ENCODE measurements at places on chromosomes 4 and X. TPM values are rescaled to one million over a fixed set of nuclear protein-coding genes. Genes with fewer than 3 reads are reported as not detected.
A peak's percentile ranks its signal among the peaks of the same experiment; 100 is the strongest.

DNA sequence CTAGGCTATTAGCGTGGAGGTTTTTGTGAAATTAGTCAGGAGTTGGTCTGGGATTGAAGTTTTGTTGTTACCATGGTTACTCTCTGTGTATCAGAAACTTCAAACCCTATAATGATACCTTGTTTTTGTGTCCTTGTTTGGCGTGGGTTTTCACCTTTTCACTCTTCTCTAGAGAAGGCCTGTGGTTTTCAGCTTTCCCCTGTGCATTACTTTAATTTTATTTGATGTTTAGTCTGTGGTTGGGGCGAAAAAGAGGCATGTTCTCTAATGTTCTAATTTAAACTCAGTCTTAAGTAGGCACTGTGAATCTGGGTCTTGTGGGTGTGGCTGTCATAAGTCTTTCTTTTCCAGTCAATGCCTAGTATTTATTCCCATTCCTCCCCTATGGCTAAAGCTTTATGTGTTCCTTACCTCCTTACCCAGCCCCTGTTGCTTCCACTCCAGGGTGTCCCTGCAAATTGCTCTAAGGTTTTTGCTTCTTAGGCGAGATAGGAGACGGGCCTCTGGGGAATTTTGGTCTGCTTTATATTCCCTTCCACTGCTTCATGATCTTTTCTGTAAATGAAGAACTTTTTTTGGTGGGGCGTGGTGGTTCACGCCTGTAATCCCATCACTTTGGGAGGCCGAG is 326.3 kb upstream of the ZCCHC13 start:
- no peaks in the 10 kb centered on the region for H3K27me3 ChIP-seq
- H3K4me3 ChIP-seq: no peak overlapping the region
- no peak for DNase-seq
- no peaks in the 10 kb centered on the region for H3K36me3 ChIP-seq
- H3K27ac ChIP-seq: no peak overlapping the region

DNA sequence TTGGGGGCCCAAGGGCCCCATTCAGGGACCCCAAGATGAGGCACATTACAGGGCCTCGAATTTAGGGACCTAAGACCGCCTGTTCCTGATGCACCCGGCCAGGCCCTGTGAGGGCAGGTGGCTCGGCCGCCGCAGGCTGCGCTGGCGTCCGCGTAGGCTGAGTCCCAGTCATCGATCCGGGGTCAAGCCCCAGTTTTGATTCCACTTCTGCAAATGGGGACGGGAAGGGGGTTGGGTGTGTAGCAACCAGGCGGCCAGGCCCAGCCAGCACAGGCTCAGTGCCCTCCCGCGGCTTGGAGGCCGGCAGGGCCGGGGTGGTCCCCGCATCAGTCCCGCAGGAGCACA is 327 bp downstream of the PNPLA4 start:
- H3K4me3 ChIP-seq: peak overlapping the region; percentile 73
- H3K27me3 ChIP-seq: no peaks in the 10 kb centered on the region
- no peak for DNase-seq
- peaks cover 12% of the 10 kb centered on the region for H3K4me1 ChIP-seq

DNA sequence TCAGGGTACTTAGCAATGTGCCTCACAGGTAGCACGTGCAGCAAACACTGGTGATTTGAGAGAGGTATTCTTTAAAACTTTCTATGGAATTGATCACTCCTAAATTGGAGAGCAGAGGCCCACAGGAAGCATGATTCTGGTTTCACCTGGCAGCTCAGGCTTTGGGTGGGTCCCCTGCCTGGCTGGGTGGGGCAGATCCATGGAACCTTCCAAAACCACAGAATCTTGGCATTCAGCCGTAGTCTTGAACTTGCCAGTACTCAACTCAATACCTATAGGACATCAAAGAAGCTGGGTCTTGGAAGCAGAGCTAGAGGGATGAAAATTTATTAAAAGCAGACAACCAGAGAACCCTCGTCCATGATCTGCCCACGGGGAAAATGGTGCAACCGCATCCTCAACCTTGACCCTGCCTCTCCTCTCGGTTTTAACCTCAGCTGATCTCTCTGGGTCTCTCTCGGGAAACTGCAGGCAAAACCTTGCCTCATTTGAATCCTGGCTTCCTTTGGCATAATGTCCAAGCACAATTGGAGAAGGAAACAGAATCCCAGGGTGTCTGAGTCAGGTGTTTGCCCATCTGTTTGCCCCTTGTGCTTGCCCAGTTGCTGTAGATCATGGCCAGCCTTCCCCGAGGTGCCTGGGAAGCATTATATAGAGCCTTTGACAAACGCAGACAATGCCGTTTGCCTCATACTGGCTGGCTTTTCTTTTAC is 22.9 kb downstream of the OTOP1 start:
- H3K36me3 ChIP-seq: no peaks in the 10 kb centered on the region
- H3K27me3 ChIP-seq: peaks cover 66% of the 10 kb centered on the region
- H3K4me3 ChIP-seq: no peak overlapping the region
- H3K4me1 ChIP-seq: no peaks in the 10 kb centered on the region
- DNase-seq: no peak

DNA sequence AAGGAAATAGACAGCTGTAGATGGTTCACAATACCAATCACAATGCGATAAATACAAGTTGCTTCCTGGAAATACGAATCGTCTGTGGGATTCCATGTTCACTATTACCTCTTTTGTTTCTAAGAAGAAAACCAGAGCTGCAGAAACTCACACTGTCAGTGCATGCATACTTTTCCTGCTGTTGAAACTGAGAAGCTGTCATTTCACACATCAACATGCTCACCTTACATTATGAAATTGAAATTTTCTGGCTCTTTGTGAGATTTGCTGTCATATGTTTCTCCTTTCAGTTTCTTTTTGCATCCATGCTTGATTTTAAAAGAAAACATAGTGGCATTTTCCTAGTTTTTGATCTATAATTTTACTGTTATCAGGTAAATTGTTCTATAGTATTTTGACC is 418.3 kb upstream of the HTR2C start:
- DNase-seq: no peak
- H3K4me3 ChIP-seq: no peak overlapping the region
- H3K27me3 ChIP-seq: no peaks in the 10 kb centered on the region
- H3K27ac ChIP-seq: no peak overlapping the region
- no peaks in the 10 kb centered on the region for H3K36me3 ChIP-seq
- no peaks in the 10 kb centered on the region for H3K4me1 ChIP-seq

GRCh38 chr4:7006411-7006810 is 36.8 kb upstream of the TADA2B start:
- no peak overlapping the region for H3K4me3 ChIP-seq
- no peaks in the 10 kb centered on the region for H3K27me3 ChIP-seq
- no peak for DNase-seq

GRCh38 chr4:53477636-53478035 is 100.2 kb downstream of the FIP1L1 start:
- H3K27me3 ChIP-seq: no peaks in the 10 kb centered on the region
- DNase-seq: no peak
- no peak overlapping the region for H3K4me3 ChIP-seq
- H3K27ac ChIP-seq: no peak overlapping the region
- H3K4me1 ChIP-seq: no peaks in the 10 kb centered on the region

- peak; percentile 19 for DNase-seq
- H3K4me3 ChIP-seq: no peak overlapping the region
- no peaks in the 10 kb centered on the region for H3K36me3 ChIP-seq
- H3K27me3 ChIP-seq: no peaks in the 10 kb centered on the region
These were observed 36.0 kb downstream of the ARHGAP6 start for GRCh38 chrX:11629593-11630211.

The SATL1 gene
- not detected for total RNA-seq

All from left ventricle myocardium inferior (tissue), 1 donor.